NAMALWA (cell line): ENCODE measurements at places on chromosomes 6 and 20.

GRCh38 chr6:145815309-145816274 lies 997 bp upstream of the FBXO30 start:
- no peak for DNase-seq

DNA sequence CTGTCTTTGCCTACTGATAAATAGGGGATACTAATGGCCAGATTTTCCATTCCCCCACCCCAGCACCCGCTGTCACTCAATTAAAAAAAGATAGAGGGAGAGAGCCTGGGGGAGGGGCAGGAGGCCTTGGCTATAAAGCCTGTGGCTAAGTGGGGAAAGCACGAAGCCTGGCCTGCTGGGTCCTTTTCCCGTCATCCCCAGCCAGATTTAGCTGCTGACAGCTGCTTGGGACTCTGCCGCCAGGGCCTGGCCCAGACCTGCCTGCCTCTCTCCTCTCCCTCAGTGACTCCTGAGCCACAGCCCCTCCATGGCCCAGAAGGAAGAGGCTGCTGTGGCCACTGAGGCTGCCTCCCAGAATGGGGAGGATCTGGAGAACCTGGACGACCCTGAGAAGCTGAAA lies at the start of gene APOBEC2:
APOBEC2 (plus strand) TSS at position 162 of the 400 bp plus-strand sequence; CDS start at position 308, 146 bp downstream.
- no peak for DNase-seq

DNA sequence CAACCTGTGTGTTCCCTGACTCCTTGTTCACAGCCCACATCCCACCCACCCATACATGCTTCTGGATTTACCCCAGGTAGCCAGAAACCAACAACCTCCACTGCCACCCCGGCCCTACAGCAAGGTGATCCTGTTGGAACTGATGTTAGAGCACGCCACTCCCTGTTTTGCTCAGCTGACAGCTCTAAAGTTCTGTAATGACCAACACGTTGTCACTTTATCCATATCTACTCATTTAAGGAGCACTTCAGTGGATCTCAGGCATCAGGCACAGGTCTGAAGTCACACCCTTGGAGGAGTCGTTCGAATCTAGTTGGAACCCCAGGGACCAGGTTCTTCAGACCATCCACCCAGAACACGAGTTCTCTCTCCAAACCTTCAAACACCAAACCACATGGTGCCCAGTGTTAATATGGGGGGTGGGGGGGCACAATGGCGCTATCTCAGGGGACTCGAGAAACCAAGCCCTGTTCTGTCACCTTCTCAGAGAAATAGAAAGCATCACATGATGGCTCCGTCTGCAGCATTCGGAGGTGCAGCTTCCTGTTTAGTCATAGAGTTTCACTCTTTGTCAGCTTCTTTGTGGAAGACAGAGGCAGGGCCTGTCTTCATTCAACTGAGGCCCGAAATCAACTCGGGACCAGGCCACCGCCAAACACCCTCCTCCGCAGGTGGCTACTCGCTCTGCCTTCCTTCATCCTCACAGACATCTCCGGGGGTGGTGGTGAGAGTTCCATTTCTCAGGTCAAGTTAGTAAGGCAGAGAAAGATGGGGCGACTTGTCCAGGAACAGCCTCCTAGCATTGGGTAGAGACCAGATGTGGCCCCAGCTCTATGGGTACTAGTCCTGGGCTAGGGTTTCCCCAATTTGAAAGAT lies 142.2 kb downstream of the NFATC2 start:
- DNase-seq = peak; percentile 53

DNA sequence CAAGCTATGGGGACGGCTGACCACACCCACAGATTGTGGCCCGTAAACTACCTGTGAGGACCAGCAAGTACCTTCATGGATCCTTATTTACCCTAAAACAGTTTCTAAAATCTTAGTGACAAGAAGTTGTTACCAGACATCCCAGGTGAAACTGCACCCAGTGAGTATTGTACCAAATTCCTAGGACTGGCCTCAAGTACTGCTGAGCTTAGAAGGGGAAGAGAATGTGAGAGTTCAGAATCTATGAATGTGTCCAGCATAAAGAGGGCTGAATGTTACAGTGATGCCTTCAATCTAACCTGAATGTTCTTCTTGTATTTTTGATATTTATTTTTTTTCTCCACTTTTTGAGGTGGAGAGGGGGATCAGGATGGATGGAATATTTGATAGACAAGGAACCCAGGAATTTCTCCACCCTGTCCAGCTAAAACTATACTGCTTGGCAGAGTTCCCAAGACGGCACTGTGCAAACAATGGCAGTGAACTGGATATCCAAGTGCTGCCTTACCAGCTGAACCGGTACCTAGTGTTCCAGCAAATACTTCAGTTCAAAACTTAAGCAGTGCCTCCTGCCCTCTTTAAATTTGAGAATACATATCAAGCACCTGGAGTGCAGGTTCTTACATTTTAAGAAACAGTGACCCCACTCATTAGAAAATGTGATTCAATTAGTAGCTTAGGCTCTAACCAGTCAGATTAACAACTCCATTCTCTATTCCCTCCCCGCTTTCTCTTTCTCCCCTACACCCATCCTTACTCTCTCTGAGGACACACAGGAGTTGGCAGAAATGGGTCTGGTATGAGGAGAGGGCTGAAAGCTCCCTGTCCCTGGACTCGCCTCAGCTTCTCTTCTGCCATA lies 427.3 kb upstream of the FLRT3 start:
- DNase-seq = no peak

DNA sequence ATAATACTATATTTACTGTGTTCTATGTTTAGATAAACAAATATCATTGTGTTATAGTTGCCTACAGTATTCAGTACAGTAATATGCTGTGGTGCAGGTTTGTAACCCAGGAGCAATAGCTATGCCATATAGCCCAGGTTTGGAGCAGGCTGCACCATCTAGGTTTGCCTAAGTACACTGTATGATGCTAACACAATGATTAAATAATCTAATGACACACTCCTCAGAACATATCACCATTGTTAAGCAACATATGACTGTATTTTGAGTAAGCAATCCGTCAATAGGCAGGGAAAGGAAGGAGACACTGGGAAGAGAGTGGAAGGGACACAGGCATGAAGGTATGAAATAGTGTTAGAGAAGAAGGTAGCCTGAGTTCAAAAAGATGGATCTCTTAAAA lies 369.9 kb downstream of the PKHD1 start:
- DNase-seq = no peak

- DNase-seq = no peak
Measured at GRCh38 chr6:35223396-35223795, 9.6 kb downstream of the SCUBE3 start.

DNA sequence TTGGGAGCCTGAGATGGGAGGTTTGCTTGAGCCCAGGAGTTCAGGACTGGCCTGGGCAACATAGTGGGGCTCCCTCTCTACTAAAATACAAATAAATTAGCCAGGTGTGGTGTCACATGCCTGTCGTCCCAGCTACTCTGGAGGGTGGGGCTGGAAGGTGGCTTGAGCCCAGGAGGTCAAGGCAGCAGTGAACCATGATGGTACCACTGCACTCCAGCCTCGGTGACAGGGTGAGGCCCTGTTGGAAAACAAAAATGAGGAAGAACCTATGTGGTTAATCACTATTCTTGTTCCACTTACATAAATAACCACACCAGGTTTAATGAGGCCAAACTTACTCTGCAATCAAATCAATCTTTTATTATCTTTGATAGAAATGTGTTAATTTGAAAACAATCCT lies 5.4 kb downstream of the PPDPF start:
- no peak for DNase-seq

DNA sequence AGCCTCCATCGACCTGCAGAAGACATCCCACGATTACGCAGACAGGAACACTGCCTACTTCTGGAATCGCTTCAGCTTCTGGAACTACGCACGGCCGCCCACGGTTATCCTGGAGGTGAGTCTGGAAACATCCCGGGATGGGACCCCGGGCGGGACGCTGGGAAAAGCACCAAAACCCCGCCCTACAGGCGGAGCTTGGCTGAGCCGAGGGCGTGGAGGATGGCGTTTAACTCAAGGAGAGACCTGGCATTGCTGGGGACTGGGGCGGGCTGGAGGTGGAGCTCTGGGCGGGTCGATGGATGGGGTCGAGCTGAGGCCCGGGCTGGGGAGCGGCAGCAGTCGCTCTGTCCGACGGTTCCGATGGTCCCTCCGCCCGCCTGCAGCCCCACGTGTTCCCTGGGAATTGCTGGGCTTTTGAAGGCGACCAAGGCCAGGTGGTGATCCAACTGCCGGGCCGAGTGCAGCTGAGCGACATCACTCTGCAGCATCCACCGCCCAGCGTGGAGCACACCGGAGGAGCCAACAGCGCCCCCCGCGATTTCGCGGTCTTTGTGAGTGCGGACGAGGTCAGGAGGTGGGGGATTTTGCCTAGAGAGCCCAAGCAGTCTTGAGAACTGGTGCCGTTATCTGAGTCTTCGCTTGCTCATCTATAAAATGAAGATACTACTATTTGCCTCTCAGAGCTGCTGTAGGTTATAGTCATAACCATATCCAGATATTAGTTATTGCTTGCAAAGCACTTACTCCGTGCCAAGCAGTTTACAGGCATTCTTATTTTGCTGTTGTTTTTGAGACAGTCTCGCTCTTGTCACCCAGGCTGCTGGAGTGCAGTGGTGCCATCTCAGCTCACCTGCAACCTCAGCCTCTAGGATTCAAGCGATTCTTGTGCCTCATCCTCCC lies 3.8 kb downstream of the SPAG4 start:
- peak; percentile 94 for DNase-seq

DNA sequence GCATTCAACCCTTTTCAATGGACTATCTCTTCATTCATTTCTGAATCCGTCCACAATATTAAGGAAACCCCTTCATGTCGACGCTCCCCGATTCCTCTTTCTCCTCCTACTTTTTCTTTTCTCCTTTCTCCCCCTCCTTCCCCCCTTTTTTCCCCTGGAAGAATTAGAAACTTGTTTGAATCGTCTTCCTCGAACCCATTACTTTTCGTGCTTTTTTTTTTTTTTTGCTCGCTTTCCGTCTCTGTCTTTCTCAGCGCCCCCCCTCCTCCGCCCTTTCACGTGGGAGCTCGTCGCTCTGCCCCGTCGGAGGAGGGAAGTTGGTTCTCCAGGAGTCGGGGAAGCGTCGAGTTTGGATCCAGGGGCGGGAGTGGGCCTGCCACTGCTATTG lies 2.3 kb upstream of the NKX2-2 start:
- no peak for DNase-seq

GRCh38 chr6:127015858-127016257 lies 102.6 kb upstream of the RSPO3 start:
- DNase-seq = no peak

DNA sequence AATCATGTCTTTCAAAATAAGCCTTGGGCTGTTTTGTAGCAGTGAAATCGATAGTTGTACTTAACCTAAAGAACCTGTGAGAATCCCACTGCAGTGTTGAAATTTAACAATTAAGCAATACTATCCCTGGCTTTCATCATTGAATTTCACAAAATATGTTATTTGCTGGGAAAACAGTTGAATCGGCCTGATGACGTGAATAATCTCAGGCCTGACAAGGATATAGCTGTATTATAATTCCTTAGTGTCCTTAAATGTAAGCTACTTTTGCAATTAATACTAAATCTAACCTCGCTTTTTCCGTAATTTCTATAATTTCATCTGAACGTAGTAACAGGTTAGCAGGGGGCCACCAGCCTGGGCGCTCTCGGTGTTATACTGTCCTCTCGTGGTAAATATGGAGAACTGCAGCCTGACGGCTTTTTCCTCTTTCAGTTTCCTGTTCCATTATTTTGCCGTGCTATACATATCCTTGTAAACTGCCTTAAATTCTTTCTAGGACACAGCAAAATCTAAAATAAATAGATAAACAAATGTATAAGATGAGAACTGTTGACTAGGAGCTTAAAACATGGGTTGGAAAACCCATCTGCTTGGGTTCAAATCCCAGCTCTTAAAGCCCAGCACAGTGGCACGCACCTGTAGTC lies 24.0 kb downstream of the MTFR2 start:
- DNase-seq = peak; percentile 73

GRCh38 chr6:157795841-157796240 lies 27.2 kb upstream of the SNX9 start:
- no peak for DNase-seq

GRCh38 chr20:32479697-32480171 lies 105.4 kb downstream of the NOL4L start:
- DNase-seq = no peak

- no peak for DNase-seq
Measured at GRCh38 chr6:136411453-136412354, 122.1 kb upstream of the BCLAF1 start.

DNA sequence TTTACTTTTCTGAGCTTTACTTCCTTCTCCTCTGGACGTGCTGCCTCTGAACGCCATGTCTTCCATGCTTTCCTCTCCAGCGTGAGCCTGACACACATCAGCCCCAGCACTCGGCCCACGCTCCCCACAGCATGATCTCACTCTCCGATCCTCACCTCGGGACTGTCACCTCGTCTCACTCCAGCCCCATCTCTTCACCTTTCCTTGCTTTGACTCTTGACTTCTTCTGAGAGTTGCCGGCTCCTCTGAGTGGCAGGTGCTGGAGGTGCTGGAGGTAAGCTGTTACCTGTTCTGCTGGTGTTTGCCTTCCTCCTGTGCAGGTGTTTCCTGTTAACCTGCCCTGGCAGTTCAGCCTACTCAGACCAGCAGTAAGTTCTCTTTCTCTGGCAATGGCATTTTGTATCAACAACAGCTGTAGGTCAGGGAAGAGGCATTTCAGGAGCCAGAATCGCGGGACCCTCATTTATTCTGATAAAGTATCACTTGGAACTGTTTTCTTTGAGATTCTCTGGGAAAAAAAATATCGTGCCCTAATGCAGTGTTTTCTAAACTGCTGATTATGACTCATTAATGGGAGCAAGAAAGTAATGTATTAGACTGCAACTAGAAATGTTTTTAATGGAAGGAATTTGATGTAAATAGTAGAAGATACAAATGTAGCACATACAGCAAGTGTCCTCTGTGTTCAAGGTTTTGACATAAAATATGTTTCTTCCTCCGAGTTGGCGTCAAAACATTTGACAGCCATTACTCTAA lies 106.5 kb downstream of the ARID1B start:
- no peak for DNase-seq

GRCh38 chr20:40019510-40019909 lies 669.5 kb downstream of the MAFB start:
- no peak for DNase-seq

- no peak for DNase-seq
Measured at GRCh38 chr20:4748847-4749246, 27.1 kb downstream of the PRND start.
